ENCODE measurements at places on chromosomes 7 and 10.

DNA sequence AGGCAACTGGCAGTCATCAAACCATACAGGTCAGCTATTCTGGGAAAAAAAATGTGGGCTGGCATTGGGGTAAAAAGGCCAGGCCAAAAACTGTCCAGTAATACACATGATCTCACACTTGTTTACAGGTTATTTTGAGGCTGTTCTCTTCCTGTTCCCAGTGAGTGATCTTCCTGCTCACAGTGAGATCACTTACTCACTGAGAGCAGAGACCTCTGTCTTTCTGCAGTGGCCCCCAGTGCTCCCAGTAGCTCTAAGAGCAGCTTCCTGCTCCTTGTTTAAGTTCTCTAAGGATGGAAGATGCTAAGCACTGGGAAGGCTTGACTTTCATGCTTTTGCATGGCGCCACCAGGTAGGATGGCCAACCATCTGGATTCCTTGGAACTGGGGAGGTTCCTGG is 93.5 kb upstream of the KIAA1217 start:
- DNase-seq, result no peak

- no peak for DNase-seq
These were observed 656.3 kb upstream of the CELF2 start for GRCh38 chr10:10361301-10361885.

DNA sequence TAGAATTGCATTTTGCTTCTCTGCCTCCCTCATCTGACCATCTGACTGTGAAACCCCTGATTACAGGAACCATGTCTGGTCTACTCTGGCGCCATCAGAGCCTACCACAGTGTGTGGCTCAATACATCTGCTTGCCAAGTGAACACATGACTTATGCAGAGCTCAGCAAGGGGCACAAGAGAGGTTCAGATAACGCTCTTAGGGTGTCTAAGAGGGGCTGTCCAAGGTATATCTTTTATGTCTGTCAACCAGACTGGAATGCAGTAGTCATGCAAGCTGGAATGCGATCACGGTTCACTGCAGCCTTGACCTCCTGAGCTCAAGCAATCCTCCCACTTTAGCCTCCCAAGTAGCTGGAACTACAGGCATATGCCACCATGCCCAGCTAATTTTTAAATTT is 10.3 kb upstream of the RRP12 start:
- no peak for DNase-seq

DNA sequence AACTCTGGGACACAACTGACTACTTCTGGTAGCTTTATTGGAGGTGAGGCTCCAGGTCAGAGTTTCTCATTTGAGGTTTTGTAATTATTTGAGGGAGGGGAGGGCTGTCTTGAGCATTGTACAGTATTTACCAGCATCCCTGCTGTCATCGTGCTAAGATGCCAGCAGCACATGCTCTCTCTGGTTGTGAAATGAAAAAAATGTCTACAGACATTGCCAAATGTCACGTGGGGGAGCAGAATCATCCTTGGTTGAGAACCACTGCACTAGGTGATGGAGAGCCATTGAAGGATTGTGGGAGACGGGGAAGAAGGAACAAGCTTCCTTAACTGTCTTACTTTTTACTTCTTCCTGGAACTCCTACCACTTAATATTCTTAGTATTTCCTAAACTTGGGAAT is 5.0 kb downstream of the SEPTIN7 start:
- DNase-seq, result no peak

DNA sequence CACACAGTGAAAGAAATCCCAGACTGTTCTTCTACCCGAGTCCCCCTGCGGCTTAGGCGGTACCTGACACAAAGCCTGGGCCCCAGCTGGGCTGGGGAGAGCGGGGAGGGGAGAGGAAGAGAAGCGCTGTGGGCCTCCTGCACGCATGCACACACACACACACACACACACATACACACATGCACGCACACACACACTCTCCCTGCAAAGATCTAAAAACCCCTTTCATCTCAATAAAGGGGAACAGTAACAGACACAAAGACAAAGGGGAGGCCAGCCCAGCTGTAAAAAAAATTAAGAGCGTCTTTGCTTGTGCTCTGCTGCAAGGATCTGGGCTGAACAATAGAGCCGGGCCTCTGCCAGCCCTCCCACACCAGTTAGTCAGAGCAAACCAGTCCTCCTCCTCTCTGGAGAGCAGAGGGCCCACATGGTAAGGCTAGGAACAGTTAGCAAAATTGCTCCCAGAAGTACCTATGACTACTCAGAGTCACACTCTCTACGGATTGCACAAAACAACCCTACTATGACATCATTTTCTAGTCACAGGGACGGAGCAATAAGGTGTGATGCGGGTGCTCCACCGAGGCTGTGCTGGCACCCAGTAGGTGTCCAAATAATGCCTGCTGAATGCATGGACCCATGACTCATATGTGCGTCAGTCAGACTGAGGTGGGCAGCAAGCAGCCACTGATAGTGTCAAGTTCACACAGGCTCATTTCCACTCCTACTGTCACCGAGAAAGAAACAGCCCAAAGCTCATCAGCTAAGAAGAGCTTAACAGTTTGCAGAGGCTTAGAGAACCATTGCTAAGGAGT is 9.2 kb downstream of the ITPRIP start:
- DNase-seq, result no peak

GRCh38 chr7:134731616-134732015 is 47.8 kb upstream of the CALD1 start:
- DNase-seq, result no peak

DNA sequence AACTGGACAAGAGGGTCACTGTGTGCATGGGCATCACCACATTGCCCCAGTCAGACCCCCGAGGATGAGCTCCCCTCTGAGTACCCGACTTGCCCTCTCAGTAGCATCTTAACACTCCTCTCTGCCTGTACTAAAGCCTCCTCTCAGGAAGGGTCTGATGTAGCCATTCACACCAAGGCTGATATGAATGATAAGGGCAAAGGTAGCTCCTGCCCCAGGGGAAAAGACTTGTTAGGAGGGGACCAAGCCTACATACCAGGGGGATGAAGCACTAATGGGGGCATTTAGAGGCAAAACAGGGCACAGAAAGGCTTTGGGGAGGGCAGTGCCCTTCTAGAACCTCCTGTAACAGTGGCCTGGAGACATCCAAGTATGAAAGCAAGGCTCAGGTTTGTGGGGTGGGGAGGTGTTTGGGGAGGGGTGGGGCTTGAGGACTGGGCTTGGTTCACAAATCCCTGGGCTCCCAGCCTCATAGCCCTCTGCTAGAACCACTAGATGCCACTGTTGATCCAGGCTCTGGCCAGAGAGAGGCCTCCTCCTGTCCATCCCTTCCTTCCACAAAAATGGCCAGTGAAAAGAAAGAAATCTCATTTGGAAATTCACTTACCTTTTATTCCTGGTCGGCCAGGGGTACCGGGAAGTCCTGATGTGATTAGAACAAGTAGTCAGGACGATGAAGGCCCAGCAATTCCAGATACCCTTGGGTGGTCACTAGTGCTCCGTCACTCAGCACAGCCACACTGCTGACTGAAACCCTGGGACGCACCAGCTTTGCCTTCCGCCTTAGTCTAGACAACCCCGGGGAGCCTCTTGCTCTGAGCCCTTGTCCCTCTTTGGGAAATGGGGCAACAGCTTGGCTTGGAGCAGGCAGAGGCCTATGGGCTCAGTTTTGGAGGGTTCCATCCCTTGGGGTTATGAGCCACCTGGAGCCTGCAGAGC is 40.3 kb downstream of the COL17A1 start:
- DNase-seq, result no peak

DNA sequence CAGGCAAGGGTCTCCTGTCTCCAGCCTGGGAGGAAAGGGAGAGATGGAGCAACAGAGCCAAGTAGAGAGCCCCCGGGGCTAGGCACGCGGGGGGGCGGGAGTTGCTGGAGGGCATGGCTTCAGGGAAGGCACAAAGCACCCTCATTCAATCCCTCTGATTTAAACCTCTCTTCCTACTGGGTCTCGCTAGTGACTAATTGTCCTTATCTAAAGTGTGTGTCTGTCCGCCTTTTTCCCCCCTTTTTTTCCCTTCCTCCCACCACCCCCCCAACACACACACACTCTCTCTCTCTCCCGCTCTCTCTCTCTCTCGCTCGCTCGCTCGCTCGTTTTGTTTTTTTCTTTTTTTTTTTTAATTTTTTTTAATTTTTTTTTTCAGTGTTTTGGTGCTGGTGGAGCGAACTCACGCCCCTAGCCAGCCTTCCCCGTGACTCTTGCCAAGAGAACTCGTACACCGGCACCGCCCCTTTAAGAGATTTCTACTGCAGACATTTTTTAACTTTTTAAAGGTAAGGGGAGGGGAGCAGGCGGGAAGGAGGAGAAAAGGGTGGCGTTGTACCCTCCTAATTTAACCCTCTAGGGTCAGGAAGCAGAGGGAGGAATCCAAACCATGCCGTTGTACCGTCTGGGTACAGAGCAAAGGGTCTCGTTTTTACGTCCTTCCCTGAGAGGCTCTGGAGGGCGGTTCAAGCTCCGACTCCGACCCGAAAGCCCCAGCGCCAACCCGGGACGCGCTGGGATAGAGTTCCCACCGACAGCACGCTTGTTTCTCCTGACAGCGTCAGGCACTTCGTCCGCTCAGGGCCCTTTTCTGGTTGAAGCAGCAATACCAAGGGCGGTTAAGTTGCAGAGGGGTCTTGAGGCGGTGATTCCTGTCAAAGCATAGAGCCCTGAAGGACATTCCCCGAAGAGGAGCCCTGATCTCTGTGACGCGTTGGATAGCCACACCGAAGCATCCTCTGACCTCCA is at the start of gene HPSE2:
TSS of gene HPSE2 (minus strand) at position 195 of the 969 bp plus-strand sequence.
- no peak for DNase-seq

DNA sequence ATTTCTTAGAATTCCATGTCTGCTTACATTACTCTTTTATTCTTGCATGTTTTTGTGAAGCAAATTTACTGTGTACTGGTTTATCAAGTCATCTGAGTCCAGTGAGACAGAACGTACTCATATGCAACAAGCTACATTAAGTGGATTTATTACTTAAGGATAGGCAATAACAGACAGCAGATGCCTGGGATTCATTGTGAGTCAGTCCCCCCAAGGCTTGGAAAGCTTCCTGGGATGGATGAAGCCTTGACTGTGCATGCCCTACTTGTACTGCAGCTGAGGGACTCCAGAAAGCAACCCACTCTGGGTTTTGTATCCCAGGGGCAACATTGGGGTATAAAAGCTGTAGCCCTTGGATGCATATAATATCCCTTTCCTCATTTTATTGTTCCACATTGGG is 113.4 kb upstream of the RAB18 start:
- no peak for DNase-seq

DNA sequence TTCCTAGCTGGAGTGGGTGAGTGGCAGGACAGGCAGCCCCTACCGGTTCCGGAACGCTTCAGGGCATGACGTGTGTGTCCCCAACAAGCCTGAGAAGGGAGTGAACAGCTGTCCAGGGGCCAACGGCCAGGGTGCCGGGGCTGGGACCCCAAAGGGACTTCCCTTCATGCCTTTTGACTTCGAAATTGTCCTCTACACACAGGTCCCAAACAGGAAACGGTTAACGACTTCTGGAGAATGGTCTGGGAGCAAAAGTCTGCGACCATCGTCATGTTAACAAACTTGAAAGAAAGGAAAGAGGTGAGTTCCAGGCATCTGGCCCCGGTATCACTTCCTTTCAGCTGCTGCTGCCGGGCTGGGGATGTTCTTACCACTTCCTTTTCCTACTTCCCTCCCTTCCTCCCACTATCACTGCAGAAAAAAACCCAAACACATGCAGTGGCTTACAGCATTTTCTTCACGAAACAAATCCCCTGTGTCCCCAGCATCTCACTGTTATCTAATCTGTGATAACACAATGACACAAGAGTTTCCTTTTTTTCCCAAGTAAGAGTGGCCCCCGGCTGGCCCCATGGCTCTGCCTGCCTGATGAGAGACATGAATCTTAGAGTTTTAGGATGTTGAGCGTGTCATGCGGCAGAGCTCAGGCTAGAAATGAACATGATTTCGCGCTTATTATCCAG is 63.2 kb downstream of the MKI67 start:
- no peak for DNase-seq

DNA sequence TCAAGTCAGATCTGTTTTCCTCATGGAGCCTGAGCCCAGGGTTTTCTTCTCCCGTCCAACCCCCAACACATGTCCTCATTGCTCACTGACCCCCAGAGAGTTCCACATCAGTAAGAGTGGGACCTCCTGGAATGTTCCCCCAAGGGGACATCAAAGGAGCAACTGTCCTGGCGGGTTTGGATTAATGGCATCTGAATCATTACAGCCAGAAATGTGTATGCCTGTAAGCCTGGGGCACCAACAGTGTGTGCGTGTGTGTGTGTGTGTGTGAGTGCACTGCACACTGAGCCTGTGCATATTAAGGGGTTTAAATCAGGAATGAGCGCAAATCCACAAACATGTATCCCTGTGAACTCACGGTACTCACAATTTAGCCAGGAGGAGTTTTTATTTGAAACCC is 222.3 kb downstream of the PLXNA4 start:
- DNase-seq, result no peak

- DNase-seq, result no peak
These were observed 178.6 kb downstream of the GATA3 start for GRCh38 chr10:8233049-8233448.
